ENCODE measurements at places on chromosomes 5 and 9. TPM values are rescaled to one million over a fixed set of nuclear protein-coding genes. Genes with fewer than 3 reads are reported as not detected.

DNA sequence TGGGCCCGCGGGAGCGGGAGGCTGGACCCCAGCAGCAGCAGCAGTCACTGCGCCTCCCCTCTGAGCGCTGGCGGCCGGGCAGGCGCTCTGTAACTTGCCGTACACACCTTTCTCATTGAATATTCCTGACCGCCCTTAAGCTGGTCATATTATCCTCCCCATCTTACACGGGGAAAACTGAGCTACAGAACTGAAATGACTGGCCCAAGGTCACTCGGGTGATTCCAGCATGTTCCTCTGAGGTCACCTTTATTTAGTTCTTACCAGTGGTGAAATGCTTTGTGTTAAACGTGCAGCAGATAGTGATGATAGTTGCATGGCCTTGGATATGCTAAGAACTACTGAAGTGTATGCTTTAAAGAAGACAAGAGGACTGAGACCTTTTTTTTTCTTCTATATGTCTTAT lies 607 bp downstream of the UQCRQ start:
- DNase-seq = no peak

DNA sequence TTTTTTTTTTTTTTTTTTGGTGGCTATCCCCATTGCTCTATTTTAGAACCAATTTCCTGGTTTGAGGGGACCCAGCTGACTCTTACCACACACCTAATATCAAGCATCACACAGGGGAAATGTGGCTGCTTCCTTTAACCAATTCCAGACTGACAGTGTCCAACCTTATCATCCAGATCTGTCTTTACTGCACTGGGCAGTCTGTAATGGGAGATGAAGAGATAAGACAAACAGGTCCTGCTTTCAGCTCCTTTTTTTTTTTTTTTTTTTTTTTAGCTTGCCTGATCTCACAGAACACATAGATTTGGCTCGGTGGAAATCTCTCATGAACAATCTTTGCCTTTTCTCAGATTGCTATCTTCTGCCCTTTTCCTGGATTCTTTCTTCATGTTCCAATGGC lies 198.8 kb upstream of the TYRP1 start:
- DNase-seq = no peak

DNA sequence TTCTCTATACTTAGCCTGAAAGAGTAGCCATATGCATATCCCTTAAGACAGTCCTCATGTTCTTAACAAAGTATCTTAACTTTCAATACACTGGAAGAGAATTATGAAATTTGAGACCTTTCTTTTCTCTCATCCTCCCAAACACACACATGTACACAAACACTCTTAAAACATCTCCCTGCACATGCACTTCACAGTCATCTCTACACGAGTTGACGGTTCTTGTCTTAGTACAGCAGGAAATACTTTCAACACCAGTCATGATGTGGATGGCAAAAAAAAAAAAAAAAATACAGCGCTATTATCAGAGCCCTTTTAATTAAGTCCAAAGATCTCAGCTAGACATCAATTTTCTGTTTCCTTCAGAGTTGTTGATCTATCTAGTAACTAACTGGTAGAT lies 43.6 kb upstream of the PCSK1 start:
- DNase-seq = peak; percentile 45

DNA sequence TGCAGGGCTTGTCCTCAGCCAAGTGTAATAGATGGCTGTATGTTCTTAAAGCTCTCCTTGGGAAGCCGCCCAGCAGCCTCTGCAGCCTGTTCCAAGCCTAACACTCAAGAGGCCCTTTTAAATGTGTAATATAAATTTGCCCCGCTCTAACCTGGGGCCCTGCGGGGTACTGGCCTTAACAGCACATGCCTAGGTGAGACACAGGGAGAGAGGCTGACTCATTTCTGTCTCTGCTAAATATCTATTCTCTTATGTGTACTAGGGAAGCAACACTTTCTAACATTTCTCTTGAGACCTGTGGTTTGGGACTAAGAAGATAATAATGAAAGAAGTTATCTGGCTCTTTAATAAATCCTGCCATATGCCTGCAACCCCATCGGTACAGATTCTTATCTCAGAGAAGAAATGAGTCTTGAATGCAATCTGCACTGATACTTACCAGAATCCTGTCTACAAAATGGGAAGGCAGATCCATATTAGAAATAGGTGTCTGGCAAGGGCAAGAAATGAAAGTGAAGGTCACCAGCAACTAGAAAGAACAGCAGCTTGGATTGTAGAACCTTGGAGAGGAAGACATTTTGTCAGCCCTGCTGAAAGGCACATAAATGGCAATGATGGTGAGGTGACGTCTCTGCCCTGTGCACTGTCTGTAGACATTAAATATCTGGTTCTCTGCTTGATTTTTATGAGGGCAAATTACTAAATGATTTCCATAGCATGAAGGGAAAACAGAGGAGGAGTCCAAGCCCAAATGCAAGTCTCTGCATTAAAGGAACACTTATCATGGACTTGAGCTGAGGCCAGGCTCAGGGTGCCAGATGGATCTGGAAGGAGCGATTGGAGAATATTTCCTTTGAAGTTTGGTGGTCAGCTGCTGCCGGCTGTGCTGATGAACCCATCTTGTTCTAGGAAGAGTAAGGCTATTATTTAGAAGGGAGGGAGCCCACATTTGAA lies 14.5 kb upstream of the TGFBI start:
- no peak for DNase-seq

DNA sequence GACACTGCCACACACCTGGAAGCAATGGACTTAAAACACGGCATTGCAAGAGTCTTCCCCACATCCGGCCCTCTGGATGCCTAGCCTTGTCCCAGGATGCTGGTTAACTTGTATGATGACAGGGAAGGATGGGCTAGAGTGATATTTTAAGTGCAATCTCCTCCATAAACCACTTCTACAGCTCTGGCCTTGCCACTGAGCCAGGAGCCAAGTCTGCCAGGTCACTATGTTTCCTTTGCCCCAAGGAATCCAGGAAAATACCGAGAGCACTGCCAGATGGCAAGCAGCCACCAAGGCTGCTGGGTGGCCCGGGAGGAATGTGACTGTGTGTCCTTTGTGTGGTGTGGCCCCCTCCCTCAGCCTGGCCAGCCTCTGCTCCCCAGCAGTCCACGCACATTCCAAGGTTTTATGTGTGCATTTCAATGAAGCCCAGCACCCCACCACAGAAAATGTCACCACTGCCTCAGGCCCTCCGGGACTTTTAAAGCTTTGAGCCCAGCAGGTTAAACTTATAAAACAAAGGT lies 106.0 kb downstream of the FRMD3 start:
- no peak for DNase-seq

DNA sequence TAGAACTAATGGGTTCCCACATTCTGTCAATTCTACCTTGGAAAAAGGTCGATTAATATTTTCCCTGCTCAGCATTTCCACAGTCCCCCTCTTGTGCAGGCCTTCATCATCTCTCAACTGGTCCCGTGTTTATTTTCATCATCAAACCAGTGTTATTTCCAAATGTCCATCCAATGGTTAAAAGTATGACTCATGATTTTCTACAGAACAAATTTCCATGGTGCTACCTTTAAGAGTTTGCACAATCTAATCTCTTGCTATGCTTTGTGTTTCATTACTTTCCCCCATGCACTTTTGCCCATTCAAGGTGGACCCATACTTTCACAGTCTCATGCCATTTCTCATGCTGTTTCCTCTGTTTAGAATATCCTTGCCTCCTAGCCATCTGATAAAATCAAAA lies 143.7 kb downstream of the CCDC192 start:
- DNase-seq = peak; percentile 17

- no peak for DNase-seq
These were observed 701.0 kb downstream of the NR2F1-AS1 start for GRCh38 chr5:92879806-92880543.

DNA sequence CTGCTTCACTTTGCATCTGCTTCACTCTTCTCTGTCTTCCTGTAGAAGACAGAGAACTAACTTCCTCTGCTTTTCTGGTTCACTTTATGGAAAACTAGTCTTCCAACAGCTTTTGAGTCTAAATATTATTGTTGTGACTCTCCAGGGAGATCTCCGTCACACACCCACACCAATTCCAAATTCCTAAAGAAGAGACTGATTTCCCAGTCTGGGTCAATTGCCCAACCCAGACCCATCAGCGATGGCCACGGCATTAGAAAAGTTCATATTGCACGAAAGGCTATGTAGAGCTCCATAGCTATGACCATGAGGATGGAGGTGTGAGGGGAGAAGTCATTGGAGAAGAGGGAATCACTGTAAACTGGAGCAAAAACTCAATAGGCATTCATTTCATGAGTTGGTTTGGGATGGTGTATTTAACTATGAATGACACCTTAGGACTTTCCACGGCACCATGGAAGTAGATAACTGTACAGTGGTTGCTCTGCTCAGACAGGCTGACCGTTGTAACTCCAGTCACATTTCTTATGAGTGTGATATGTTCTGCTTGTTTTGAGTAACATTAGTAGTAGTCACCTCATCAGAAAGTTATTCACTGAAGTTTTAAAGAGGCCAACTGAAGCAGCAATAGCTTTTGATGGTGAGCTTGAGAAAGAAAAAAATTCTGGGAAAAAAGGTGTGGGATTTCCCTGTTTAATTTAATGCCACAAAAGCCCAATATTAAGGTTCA lies 78.1 kb upstream of the MAMDC2 start:
- peak; percentile 37 for DNase-seq

DNA sequence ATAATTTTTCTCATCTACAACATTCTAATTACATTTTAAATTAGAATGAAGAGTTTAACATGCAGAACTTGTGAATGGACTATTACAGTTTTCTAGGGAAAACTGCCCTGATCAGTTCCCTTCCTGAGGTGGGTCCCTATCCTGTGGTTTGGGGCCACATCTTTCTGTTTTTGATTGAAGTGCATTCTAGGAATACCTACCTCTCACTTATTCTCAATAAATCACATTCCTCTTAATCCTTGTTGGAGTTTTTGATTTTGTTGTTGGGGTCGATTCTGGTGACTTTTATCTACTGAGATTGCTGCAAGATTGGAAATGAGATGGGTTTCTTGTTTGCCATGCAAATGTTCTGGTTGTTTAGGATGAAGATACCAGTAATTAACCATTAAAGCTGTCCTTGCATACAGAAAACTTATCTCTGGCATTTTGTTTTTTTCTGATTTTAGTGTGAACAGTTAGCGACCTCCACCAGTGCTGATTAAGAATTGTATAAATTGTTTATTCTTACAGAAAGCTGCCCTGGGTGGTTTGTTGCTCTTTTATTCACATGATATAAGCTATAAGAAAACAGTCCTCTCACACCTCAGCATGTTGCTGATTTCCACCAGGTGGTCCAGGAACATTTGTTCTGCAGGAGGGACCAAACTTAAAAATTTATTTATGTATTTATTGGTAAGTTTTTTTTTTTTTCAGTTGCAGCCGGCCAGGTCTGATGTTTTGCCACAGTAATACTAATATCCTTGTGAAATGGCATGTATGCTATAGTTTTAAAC lies 269.9 kb downstream of the FANCC start:
- no peak for DNase-seq

GRCh38 chr9:4339836-4340560 lies 40.1 kb upstream of the GLIS3 start:
- peak; percentile 63 for DNase-seq

- no peak for DNase-seq
These were observed 87.1 kb upstream of the SH3GL2 start for GRCh38 chr9:17491780-17492179.

DNA sequence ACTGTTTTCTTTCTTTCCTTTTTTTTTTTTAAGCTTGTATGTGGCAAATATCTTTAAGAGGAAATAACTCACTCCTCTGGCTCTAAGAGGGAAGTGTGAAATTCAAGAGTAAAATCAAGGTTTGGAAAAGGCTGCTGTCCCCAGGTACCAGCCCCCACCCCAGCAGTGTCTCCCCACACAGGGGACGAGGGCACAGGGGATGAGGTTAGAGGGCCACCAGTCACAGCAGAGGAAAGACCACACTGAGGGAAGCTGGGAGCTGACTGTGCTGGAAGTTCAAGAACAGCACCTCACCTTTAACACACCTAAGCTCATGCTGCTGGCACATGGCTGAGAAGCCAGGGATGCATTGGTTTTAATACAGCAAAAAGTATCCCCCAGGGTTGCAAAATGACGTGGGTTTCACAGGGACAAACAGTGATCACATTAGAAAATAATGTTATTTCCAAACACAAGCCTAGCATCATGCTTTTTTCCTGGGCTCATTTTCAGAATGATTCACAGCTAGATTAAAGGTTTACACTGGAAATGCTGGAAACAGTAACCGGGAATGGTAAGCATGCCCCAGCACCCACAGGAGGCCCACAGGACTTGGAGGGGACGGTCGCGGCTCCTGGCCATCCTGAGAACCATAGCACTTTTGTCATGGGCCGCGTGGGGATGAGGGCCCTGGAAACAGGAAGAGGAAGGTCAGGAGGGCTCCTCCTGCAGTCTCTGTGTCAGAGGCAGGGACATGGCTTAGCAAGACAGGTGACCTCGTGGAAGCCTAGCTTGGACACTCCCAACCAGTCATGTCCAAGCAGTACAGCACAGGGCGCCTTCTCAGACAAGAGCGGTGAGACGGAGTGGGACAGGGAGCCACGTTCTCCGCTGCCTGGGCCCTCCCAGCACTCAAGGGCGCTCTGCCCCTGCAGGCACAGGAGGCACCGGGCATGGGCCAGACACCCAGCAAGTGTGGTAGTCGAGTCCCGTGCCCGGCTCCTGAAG lies 6.9 kb downstream of the LPCAT1 start:
- DNase-seq = peak; percentile 93

DNA sequence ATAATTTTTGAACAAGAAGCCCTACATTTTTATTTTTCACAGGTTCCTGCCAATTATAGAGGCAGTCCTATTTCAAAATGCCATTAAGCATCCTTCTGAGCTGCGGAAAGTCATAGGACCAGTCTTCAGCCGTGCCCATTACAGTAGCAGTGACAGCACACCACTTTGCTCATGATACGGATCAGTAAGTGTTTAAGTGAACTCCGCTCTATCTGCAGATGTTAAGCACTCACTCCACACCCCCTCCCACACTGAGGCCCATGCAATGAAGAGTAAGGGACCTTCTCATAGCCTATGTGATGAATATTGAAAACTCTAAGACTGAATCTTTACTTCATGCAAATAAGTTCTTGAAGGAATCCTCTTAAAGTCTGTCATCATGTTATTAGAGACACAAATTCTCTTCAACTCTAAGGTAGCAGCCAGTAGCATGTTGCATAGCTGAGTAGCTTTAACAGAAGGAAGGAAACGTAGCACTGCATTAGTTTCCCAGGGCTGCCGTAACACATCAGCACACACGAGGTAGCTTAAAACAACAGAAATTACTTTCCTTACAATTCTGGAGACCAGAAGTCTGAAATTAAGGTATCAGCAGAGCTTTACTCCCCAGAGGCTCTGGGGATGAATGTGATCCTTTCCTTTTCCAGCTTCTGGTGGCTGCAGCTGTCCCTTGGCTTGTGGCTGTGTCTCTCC lies 20.3 kb upstream of the TAF11L2 start:
- no peak for DNase-seq

- DNase-seq = no peak
These were observed 147.6 kb downstream of the ADAMTS6 start for GRCh38 chr5:65334077-65334476.

- DNase-seq = peak; percentile 95
These were observed 52.9 kb downstream of the C9orf50 start for GRCh38 chr9:129567842-129568559.

GRCh38 chr5:176553260-176554085 lies 4.3 kb downstream of the CDHR2 start:
- no peak for DNase-seq

PDE6A gene
- under 0.01 TPM for total RNA-seq

TMEM171 gene
- total RNA-seq = 8.0 TPM

SLC25A25 gene
- 13.4 TPM for total RNA-seq

DMGDH gene
- 7.2 TPM for total RNA-seq

F2RL2 gene
- total RNA-seq = 1.5 TPM

SEMA4D gene
- 0.88 TPM for total RNA-seq

TMC1 gene
- not detected for total RNA-seq

FCHSD1 gene
- 21.8 TPM for total RNA-seq
